IPS DF 19.7 (cell line): ENCODE measurements at places on chromosomes 12 and 14.

GRCh38 chr12:69875416-69875935 is 50.4 kb downstream of the MYRFL start:
- no peak for DNase-seq

DNA sequence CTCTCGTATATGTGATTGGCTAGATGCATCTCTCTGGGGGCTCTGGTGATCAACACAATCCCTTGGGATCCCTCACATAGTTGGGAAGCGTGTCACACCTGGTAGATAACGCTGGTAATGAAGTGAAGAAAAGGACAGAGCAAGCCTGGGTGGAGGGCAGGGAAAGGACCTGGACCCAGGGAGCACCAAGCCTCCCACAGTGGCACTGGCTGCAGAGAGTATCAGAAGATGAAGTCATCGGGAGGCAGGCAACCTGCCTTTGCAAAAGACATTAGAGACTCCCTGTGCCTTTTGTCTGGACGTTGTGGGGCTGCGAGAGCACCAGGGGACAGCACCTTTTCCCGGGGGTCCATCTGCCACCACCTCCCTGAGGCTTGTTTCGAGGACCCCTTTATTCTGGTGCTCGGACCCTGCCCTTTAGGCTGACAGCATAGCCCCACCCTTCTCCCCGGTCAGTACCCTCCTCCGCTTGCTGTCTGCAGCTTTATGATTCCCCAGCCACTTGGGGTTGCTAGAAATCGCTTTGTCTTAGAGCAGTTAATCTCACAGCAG is 116.4 kb downstream of the EML1 start:
- DNase-seq: no peak

GRCh38 chr14:51070726-51071125 is 24.2 kb downstream of the TRIM9 start:
- DNase-seq: no peak

GRCh38 chr12:92457458-92458180 is 245.2 kb upstream of the PLEKHG7 start:
- no peak for DNase-seq

DNA sequence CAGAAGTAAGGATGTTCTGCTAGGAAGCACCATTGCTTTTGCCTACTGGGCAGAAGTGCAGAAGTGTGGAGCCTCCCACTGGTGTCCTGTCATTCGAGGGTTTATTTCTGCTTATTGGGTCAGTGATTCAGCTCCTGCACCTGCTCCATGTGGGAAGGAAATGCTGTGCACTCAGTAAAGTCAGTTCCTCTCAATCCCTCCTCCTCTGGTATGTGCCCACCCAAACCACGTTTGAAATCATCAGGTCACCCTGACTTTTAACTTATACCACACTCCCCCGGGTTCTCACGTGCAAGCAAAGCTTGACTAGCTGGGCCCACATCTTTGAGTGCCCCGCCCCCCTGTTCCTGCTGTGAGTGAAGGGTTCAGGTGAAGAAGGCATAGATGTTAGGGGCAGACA is 223.7 kb downstream of the CHST11 start:
- no peak for DNase-seq

DNA sequence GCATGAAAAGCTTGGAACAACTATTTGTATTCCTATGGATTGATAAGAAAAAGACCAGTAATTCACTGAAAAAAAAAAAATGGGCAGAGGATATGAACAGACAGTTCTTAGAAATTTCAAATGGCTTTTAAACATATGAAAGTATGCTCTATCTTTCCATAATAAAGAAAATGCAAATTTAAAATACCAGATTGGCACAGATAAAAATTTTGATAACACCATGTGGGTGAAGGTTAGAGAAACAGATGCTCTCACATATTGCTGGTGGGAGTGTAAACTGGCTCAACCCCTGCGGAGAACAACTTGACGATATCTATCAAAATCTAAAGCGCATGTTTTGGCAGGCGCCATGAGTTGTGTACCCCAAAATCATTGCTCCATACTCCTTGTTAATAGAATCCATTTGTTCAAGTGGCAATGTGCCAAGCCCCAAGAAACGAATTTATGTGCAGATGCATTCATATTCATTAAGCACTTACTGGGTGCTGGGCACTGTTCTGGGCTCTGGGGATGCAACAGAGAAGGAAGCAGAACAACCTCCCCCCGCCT is 29.5 kb upstream of the TMPO start:
- no peak for DNase-seq

DNA sequence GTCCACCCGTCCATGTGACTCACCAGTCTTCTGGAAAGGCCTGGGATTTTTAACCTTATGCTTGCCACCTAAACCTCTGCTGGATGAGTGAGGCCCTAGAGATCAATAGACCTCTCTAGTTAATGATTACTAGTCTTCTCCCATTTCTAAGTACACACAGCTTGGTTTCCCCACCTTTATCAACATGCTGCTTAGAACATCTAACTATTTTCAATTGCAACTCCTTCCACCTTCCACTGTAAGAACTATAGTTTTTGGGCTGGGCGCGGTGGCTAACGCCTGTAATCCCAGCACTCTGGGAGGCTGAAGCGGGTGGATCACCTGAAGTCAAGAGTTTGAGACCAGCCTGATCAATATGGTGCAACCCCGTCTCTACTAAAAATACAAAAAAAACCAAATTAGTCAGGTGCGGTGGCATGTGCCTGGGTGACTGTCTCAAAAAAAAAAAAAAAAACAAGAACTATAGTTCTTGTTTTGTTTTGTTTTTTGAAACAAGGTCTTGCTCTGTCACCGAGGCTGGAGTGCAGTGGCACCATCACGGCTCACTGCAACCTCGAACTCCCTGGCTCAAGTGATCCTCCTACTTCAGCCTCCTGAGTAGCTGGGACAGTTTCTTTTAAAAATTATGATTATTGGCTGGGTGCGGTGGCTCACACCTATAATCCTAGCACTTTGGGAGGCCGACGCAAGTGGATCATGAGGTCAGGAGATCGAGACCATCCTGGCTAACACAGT is 18.7 kb upstream of the MDM2 start:
- DNase-seq: no peak

DNA sequence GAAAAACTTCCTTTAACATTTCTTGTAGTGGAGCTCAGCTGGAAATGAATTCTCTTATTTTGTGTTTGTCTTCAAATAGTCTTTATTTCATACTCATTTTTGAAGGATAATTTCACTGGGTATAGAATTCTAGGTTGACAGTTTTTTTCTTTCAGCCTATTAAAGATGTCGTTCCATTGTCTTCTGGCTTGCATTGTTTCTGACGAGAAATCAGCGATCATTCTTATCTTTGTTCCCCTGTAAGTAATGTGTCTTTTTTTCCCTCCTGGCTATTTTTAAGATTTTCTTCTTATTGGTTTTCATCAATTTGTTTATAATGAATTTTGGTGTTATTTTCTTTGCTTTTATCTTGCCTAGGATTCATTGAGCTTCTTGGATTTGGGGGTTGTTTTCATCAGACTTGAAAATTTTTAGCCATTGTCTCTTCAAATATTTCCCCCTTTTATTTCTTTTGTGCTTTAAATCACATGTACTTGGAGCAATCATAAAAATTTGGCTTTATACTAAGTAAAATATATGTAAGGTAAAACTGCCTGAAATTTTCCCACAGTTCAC is 89.4 kb downstream of the UNC79 start:
- no peak for DNase-seq

GRCh38 chr12:5185435-5186069 is 141.9 kb downstream of the KCNA5 start:
- DNase-seq: no peak

- no peak for DNase-seq
Observed at GRCh38 chr12:47707355-47707754, 1.5 kb upstream of the RPAP3 start.

GRCh38 chr14:59787045-59787674 is 83.4 kb downstream of the RTN1 start:
- no peak for DNase-seq

DNA sequence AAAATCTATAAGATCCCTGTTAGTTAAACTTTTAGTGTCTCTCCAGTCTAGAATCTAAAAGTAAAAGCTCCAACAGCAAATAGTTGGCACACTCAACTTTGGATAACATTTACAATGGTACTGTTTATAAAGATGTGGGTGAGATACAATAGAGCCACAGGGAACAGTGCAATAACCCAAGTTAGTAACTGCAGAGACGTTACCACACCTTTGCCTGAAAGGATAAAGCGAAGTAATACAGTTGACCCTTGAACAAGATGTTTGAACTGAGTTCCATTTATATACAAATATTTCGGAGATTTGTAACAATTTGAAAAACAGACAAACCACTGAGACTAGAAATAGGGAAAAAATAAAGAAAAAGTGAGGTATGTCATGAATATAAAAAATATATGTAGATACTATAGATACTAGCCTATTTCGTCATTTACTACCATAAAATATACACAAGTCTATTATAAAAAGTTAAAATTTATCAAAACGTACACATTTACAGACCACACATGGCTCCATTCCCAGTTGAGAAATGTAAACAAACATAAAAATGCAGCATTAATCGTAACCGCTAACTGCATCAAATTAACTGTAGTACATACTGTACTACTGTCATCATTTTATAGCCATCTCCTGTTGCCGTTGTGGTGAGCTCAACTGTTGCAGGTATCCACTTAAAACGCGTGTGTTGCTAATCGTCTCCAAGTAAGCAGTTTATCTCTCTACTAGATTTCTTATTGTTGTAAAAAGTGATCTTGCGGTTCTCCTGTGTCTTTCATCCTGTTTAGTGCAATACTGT is 56.5 kb upstream of the HIF1A start:
- no peak for DNase-seq

DNA sequence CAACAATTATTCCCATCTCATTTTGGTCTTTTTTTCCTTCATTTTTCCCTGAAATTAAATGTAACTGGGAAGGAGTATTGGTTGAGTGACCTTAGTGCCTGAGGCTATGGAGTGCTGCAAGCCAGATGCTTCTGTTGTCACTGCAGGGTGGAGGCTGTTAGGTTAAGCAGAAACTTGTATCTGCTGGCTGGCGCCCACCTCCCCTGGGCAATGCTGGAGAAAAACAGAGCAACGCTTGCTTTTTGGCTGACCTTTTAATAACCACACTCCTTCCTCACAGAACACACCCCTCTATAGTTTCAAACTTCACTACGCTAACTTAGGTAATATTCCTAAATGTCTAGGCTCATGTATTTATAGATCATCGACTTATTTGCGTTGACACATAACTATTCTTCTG is 583.5 kb upstream of the NOVA1 start:
- DNase-seq: no peak

- DNase-seq: no peak
Observed at GRCh38 chr12:19605720-19606119, 166.4 kb downstream of the AEBP2 start.

DNA sequence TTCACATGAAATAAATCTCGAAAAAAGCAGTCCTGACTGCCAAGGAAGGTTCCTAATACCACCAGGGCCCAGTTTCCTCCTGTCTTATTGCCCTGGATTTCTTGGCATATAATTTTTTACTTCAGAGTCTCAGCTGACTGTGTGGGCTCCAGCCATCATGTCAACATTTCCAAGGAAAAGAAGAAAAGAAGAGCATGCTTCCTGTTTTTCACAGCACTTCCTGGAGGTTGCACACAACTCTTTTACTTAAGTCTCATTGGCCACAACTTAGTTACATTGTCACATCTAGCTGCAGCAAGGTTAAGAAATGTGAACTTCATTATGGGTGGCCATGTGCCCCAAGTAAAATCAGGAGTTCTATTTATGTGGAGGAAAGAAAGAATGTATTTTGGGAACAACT is 24.3 kb downstream of the DACT1 start:
- DNase-seq: no peak

DNA sequence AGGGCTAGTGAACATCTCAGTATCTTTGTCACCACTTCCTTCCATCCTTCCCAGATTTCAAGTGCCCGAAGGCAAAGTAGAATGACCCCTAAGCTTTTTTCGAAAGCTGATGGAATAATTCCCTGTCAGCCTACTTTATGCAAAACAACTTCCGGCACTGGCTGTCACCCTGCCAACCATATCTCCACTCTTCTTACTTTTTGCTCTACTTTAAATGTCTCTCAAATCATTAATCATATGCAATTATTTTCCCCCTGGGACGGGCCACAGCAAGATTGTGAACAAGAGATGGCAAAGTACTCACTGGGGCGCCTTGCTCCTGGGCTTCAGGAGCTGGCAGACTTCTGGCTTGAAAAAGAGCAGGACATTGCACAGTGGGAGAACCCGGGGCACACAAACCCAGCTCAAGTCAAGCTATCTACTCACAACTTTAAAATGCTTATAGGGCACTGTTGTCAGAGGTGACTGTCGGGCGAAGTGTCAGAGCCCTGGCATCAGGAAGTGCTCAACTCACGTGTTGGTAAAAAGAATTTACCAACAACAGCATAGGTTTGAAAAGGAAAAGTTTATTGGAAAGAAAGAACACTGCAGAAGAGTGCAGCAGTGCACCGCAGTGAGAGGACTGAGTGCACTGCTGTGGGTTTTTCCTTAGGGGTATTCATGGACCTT is 373.5 kb downstream of the PAWR start:
- no peak for DNase-seq

DNA sequence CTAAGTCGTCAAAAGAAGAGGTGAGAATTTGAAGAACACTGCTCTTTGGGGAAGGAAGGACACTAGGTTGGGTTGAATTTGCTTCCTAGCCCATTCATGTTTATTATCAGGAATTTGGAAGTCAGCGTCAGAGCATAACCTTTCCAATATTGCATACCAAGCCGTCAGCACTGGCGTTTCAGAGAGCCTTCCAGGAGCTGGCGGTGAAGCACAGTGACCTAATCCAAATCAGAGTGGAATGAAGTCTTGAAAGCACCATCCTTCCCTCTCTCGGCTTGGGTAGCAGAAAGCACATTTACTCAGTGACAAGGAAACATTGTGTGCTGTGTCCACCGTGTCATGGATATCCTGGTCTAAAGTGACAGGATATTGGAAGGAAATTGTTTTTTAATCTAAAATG is 240.3 kb upstream of the PELI2 start:
- DNase-seq: no peak

DNA sequence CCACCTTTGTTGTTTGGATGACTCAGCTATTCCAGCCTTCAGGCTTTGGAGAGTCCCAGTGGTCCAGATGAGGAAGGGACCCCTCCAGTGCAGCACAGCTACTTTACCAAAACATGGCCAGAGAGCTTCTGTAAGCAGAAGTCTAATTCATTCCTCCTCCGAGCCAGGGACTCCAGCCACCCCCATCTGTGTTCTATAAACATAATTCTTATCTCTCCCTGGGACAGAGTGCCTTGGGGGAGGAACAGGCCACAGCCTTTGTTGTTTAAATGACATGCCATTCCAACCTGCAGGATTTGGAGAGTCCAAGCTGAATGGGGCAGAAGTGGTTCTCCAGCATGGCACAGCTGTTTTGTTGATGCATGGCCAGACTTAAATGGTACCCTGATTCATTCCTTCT is 994.0 kb downstream of the TRHDE start:
- no peak for DNase-seq
